ENCODE measurements at places on chromosomes 7 and 10. TPM values are rescaled to one million over a fixed set of nuclear protein-coding genes. Genes with fewer than 3 reads are reported as not detected.

DNA sequence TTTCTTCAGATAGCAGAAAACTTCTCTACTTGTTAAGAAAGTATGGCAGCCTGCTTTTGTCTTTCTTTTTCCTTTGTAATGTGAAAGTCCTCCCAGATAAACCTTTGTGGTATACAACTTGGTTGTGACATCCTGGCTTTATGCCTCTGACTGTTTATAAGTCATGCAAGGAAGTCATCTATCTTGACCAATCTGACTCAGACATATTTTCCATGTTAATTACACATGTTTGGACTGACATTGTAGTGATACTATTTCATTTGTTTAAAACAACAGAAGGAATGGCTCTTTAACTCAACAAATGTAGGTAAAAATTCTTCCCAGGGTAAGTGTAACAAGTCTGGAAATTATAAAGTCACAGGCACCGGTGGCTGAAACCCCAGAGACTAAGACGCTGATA is 341.6 kb upstream of the MEOX2 start:
- no peak overlapping the region for H3K4me3 ChIP-seq
- H3K36me3 ChIP-seq: no peaks in the 10 kb centered on the region
- H3K27ac ChIP-seq: no peak overlapping the region
- H3K4me1 ChIP-seq: no peaks in the 10 kb centered on the region
- H3K27me3 ChIP-seq: no peaks in the 10 kb centered on the region
- DNase-seq: peak; percentile 54

DNA sequence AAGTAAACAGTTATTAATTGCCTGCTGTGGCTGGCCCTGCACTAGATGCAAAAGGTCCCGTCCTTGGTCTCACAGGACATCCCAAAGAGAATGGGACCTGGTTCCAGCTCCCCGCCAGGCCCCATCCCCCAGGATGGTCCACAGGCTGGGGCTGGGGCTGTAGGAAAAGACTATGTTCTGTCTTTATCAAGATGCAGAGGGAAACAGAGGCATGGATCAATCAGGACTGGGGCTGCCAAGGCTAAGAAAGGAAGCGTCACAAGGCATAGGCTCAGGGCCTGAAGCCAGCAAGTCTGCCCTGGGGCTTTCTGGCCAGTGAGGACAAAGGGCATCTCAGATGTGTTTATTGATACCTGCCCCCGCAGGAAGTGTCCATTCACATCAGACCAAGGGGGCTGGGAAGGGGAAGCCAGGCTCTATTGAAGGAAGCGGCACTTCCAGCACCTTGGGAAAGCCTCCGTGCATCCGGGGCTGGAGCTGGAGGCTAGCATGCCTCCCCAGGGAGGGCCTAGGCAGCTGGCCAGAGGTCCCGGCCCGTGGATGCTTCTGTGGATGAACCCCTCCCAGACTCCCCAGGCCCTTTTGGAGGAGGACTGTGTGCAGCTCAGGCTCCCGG is 5.8 kb downstream of the VSIR start:
- no peaks in the 10 kb centered on the region for H3K36me3 ChIP-seq
- DNase-seq: peak; percentile 58
- peak overlapping the region; percentile 79 for H3K27ac ChIP-seq
- no peak overlapping the region for H3K4me3 ChIP-seq

DNA sequence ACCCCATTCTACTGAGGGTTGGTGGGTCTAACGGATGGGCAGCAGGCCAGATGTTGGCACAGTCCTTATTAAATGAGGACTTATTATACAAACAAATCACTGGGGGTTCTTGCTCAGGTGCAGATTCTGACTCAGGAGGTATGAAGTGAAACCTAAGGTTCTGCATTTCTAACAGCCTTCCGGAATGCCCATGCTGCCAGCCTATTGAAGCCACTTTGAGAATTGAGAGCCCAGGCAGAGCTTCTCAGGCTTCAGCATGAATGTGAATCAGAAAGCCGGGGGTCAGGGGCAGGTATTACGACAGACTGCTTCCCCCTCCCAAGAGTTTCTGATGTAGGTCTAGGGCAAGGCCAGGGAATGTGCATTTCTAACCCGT is 34.1 kb upstream of the NPFFR1 start:
- no peak for DNase-seq
- 0 out of 2 replicates have a peak, but pooled peaks cover 3% of the 10 kb centered on the region for H3K36me3 ChIP-seq
- no peak overlapping the region for H3K4me3 ChIP-seq

Gene PEX1
- 8.5 TPM for total RNA-seq

GRCh38 chr10:133245439-133246235 is 8.0 kb downstream of the VENTX start:
- DNase-seq: no peak
- no peak overlapping the region for H3K4me3 ChIP-seq
- no peaks in the 10 kb centered on the region for H3K36me3 ChIP-seq
- H3K27me3 ChIP-seq: no peaks in the 10 kb centered on the region

GRCh38 chr10:84158061-84158460 is 15.5 kb upstream of the GPR15LG start:
- no peaks in the 10 kb centered on the region for H3K4me1 ChIP-seq
- no peak overlapping the region for H3K27ac ChIP-seq
- no peaks in the 10 kb centered on the region for H3K27me3 ChIP-seq
- peaks cover 17% of the 10 kb centered on the region for H3K36me3 ChIP-seq
- DNase-seq: no peak

GRCh38 chr10:66234872-66235271 is 691.0 kb upstream of the LRRTM3 start:
- peaks cover 12% of the 10 kb centered on the region for H3K4me1 ChIP-seq
- H3K27me3 ChIP-seq: no peaks in the 10 kb centered on the region
- no peak overlapping the region for H3K4me3 ChIP-seq
- DNase-seq: no peak
- H3K36me3 ChIP-seq: peaks cover 9% of the 10 kb centered on the region

Gene KNDC1
- total RNA-seq: not detected

GRCh38 chr7:44796034-44796503 is 412 bp upstream of the PPIA start:
- no peaks in the 10 kb centered on the region for H3K27me3 ChIP-seq
- H3K36me3 ChIP-seq: peaks cover 33% of the 10 kb centered on the region
- H3K4me3 ChIP-seq: peak overlapping the region; percentile 92
- H3K27ac ChIP-seq: peak overlapping the region; percentile 95
- H3K4me1 ChIP-seq: peaks cover 16% of the 10 kb centered on the region

Gene TRIM50
- not detected for total RNA-seq

Gene XRCC2
- 18.7 TPM for total RNA-seq

DNA sequence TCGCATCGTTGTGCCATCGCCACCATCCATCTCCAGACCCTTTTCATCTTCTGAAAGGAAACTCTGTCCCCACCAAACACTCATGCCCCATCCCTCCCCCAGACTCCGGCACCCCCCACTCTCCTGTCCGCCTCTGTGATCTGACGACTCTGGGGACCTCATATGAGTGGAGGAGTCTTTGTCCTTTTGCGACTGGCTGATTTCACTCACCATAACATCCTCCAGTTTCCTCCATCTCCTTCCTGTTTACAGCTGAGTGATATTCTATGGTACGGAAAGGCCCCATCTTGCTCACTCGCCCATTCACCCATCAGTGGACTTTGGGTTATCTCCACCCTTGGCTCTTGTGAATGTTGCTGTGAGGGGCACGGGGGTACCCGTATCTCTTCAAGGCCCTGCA is 11.8 kb upstream of the INSIG1 start:
- peaks cover 3% of the 10 kb centered on the region for H3K4me1 ChIP-seq
- H3K4me3 ChIP-seq: no peak overlapping the region
- DNase-seq: no peak
- no peaks in the 10 kb centered on the region for H3K36me3 ChIP-seq
- peaks cover 9% of the 10 kb centered on the region for H3K27me3 ChIP-seq

Gene LCOR
- 10.5 TPM for total RNA-seq

- H3K4me1 ChIP-seq: peaks cover 3% of the 10 kb centered on the region
- H3K27ac ChIP-seq: no peak overlapping the region
- no peaks in the 10 kb centered on the region for H3K36me3 ChIP-seq
- no peak for DNase-seq
- H3K4me3 ChIP-seq: no peak overlapping the region
- no peaks in the 10 kb centered on the region for H3K27me3 ChIP-seq
Observed at GRCh38 chr7:40694026-40694809, 559.4 kb downstream of the SUGCT start.

- H3K4me1 ChIP-seq: peaks cover 19% of the 10 kb centered on the region
- H3K27ac ChIP-seq: no peak overlapping the region
Observed at GRCh38 chr7:101854084-101854865, 36.8 kb downstream of the CUX1 start.

Gene WDR86
- total RNA-seq: not detected

DNA sequence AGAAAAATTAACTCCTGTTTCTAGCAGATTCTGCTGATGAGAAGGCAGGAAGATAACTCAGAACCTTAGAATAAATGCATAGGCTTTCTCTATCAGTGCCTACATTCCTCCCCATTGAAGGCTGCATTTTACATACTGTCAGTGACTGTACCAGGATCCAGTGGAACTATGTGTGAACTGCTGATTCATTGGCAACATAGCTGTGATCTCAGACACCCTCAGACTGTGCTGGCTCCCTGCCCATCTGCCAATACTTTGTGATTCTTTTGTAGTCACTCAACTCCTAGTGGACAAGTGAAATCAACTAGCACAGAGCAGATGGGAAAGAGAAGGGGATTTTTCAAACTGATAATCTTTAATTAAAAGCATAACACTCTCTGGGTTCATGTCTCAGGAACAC is 375.8 kb downstream of the MDFIC start:
- peaks cover 8% of the 10 kb centered on the region for H3K4me1 ChIP-seq
- no peak overlapping the region for H3K4me3 ChIP-seq
- no peaks in the 10 kb centered on the region for H3K36me3 ChIP-seq
- H3K27me3 ChIP-seq: no peaks in the 10 kb centered on the region

DNA sequence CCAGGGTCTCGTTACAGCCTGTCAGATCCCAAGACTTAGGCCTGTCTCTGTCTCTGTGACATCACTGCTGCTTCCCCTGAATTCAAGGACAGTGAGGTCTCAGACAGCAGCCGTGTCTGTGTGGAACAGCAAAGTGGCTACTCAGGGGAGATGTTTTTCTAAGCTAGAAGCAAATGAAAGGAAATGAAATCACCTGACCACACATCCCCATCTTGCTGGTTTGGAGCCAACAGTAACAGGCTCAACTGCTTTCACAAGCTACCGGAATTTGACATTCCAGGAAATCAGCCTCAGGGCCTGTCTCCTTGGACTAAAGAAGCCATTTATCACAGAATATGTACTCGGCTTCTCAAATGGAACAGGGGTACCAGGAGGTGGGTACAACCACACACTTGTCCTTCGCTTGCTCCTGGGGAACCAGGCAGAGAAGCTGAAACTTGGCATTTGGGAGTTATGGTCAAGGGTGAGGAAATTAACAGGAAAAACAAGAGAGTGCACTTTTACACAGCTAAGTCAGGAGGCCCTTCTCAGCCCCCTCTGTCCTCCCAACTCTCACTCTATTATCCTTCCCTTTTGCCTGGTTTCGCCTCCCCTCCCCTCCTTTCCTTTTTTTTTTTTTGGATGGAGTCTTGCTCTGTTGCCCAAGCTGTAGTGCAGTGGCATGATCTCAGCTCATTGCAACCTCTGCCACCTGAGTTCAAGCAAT is 73.2 kb downstream of the SPDYE5 start:
- H3K4me3 ChIP-seq: peak overlapping the region; percentile 9
- peak; percentile 96 for DNase-seq
- H3K4me1 ChIP-seq: peaks cover 12% of the 10 kb centered on the region
- peak overlapping the region; percentile 42 for H3K27ac ChIP-seq

DNA sequence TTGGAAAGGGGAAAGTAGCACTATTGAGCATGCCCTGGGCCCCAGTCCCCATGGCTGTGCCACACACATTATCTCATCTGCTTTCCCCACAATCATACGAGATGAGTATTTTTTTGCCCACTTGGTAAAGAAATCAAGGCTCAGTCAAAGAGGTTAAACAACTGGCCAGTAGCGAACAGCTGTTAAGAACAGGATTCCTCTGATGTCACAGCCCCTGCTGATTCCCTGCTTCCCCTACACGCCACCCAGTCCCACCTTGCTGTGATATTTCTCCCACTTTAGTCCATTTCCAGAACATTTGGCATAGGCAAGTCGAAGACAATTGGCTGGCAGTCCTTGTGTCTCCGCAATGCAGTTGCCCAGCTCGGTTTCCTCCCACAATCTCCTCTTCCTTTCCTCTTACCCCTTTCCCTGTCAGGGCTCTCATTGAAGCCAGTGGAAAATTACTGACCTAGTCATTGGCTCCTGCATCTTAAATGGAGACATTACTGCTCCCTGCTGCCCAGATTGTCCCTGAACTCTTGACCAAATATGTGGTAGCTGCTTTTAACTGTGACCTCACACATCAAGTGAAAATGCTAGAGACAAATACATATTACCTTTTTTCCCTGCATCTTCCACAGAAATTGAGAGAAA is 56.5 kb upstream of the EEPD1 start:
- no peak overlapping the region for H3K4me3 ChIP-seq
- no peaks in the 10 kb centered on the region for H3K36me3 ChIP-seq
- DNase-seq: no peak
- H3K27ac ChIP-seq: no peak overlapping the region

GRCh38 chr7:137992550-137993394 is 9.1 kb downstream of the CREB3L2 start:
- no peak overlapping the region for H3K27ac ChIP-seq
- H3K4me3 ChIP-seq: no peak overlapping the region
- no peaks in the 10 kb centered on the region for H3K36me3 ChIP-seq
- H3K4me1 ChIP-seq: no peaks in the 10 kb centered on the region
- no peaks in the 10 kb centered on the region for H3K27me3 ChIP-seq
- no peak for DNase-seq

GRCh38 chr10:69160809-69161241 is 19.2 kb upstream of the SUPV3L1 start:
- H3K27me3 ChIP-seq: no peaks in the 10 kb centered on the region
- peaks cover 39% of the 10 kb centered on the region for H3K36me3 ChIP-seq
- peak; percentile 82 for DNase-seq
- H3K4me1 ChIP-seq: peaks cover 10% of the 10 kb centered on the region

- H3K27me3 ChIP-seq: no peaks in the 10 kb centered on the region
- peak overlapping the region; percentile 17 for H3K27ac ChIP-seq
- peak; percentile 61 for DNase-seq
- peaks cover 53% of the 10 kb centered on the region for H3K36me3 ChIP-seq
Observed at GRCh38 chr10:75021379-75022249, 89.8 kb upstream of the SAMD8 start.

GRCh38 chr10:71475243-71475871 is 78.6 kb downstream of the CDH23 start:
- H3K27me3 ChIP-seq: peaks cover 38% of the 10 kb centered on the region
- no peaks in the 10 kb centered on the region for H3K36me3 ChIP-seq
- no peak overlapping the region for H3K4me3 ChIP-seq
- no peak for DNase-seq

- no peak overlapping the region for H3K4me3 ChIP-seq
- DNase-seq: peak; percentile 46
- peak overlapping the region; percentile 31 for H3K27ac ChIP-seq
- peaks cover 69% of the 10 kb centered on the region for H3K4me1 ChIP-seq
Observed at GRCh38 chr7:116782177-116782711, 80.1 kb upstream of the CAPZA2 start.

DNA sequence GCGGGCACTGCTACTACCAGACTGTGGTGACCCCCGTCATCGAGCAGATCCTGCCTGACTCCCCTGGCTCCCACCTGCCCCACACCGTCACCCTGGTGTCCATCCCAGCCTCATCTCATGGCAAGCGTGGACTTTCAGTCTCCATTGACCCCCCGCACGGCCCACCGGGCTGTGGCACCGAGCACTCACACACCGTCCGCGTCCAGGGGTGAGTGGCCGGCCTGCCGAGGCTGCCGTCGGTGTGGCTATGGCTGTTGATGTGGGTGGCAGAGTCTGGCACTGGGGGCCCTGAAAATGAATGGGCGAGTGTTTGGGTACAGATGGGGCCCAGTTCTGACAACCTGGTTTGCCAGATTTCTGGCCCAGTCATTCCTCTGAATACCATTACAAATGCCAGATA is 15.4 kb downstream of the LIMK1 start:
- peaks cover 23% of the 10 kb centered on the region for H3K36me3 ChIP-seq
- peak overlapping the region; percentile 97 for H3K27ac ChIP-seq
- H3K4me3 ChIP-seq: no peak overlapping the region
- no peaks in the 10 kb centered on the region for H3K27me3 ChIP-seq

Measured in PC-3 (cell line).